Stimulated activated CD4-positive, alpha-beta T cell treated with anti-CD3 and anti-CD28 coated beads, TNF-alpha, amount 100 ng/mL, for 1 hour (primary cell): ENCODE measurements at places on chromosomes 11 and 22.

DNA sequence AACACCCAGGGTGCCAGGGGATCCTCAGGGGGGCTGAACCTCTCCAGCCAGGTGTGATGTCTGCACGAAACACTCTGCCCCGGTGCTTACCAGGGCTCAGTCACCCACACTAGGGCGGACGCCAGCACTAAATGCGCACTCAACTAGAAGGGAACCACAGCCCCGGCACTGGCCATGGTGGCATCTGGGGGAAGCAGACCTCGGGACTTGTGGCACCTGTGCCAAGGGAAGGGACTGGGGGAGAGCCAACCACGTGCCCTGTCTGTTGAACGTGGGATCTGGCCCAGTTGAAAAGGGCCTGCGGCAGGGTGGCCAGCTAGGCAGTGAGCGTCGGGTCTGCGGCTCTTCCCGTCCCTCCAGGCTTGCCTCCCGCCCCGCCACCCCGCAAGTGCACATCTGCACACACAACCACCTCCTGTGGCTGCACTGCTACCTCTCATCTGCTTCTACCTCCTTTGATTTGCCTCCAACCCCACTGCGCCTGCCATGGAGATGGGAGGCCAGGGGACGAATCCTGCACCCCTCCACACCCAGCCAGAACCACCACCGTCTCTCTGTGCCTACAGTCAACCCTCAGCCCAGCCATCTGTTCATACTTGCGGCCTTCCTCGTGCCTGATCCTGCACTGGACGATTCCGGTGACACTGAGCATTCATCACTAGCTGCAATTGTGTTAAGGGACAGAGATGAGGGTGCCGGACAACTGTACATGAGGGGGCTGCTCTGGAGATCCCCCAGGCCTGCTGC lies 15.0 kb upstream of the MOB2 start:
- no peak for DNase-seq

DNA sequence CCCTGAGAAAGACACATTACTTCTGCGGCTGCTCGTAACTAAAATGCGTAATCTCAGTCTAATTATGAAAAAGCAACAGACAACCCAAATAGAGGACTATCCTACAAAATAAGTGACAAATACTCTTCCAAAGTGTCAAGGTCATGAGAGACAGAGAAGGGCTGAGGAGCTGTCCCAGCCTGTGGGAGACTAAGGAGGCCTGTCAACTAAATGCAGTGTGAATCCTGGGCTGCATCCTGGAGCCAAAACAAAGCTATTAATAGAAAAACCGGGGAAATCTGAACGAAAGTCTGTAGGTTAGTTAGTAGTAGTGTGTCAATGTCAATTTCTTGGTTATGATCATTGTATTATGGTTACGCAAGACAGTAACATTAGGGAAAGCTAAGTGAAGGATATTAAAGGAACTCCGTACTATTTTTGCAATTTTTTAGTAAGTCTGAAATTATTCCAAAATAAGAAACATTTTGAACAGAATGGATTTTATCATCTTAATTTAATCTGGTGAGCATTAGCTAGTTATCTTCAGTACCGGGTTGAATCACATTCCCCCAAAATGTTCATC lies 39.8 kb upstream of the SLC35C1 start:
- DNase-seq = no peak

DNA sequence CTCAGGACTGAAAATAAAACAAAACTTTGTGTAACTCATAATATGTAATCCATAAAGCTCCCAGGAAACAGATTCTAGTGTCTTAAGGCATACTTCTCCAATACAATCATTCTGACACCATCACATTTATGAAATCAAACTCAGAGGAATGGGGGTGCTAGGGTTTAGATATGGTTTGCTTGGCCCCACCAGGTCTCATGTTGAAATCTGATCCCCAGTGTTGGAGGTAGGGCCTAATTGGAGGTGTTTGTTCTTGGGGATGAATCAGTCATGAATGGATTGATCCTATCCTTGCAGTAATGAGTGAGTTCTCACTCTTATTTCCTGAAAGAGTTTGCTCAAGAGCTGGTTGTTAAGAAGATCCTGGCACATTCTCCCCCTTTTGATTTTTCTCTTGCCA lies 380.9 kb downstream of the ETS1 start:
- DNase-seq = no peak

- DNase-seq = no peak
Observed at GRCh38 chr11:4491878-4492606, 9.6 kb downstream of the OR52K1 start.

DNA sequence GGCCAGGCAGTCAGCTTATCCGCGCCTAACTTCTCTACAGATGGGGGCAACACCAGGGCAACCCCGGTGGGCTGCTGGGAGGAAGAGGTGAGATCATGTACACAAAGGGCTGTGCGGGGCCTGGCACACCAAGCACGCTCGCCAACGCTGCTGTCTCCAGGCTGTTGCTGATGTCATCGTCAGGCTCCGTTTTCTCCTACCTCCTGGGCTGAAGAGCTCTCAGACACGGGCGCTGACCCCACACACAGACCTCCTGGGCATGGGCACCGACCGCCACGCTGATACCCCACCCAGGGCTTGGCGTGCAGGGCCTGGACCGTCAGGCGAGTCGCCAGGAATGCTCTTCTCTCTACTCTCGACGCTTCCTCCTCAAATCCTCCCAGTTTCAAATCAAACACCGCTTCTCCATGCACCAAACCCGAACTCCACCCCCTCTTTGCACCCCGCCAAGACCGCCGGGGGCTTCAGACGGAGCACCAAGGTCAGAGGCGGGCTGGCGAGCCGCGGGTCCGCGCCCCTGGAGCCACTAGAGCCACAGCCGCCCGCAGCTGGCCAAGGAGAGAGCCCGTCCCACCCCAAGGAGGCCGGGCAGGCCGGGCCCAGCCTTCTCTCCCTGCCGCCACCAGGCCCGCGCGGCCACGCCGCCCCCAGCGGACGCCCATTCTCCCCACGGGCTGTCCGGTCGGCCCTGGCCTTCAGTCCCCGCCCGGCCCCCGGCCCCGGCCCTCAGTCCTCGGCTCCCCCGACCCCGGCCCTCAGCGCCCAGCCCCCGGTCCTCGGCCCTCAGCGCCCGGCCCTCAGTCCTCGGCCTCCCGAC lies 772 bp downstream of the SBF1 start:
- DNase-seq = no peak

DNA sequence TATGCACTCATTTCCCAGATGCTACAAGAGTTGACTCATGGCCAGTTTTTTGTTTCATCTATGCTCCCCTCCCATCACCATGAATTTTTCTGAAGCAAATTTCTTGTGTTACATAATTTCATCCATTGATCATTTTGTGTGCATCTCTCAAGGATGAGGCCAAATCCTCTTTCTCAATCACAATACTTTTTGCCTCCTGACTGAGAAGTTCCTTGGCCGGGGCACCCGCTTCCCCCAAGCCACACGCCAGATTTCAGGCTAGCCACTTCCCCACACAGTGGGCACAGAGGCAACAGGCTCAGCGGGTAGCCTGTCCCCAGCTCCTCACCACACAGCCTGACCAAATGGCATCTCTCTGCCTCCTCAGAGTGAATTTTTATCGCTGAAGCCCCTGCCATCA lies 9.8 kb upstream of the DSCAML1 start:
- DNase-seq = no peak

- DNase-seq = no peak
Observed at GRCh38 chr11:123195188-123196059, at the start of gene CLMP. CLMP (minus strand) TSS chr11:123195248; CDS start chr11:123194940, 308 bp downstream.

DNA sequence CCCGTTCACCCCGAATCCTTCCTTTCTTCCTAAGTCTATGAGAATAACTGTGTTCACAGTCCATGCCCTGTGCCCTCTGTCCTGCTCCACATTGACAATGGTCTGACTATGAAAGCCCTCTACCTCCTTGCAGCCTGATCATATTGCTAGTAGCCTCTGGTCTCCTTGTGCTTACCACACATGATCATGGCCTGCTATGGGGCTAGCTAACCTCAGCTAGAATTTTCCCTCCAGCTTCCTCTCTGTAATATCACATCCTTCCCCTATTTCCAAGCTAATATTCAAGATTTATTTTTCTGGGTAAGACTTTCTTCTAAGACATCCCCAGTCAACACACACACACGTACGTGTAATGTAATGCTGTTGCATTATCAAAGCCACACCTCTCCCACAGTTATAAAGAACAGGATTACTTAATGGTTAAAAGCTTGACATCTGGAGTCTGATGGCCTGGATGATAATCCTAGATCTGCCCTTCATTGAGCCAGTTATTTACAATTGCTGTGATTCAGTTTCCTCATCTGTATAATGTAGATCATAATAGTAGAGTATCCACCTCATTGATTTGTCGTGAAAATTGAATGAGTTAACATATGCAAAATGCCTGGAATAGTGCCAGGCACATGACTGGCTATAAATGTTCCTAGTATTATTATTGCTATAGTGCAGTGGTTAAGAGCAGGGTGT lies 214.4 kb upstream of the BLID start:
- DNase-seq = no peak

GRCh38 chr11:18768472-18768901 lies 23.1 kb downstream of the PTPN5 start:
- no peak for DNase-seq

- no peak for DNase-seq
Observed at GRCh38 chr11:65573391-65574079, 1.2 kb downstream of the FAM89B start.
